ENCODE measurements at places on chromosomes 3 and 15.

GRCh38 chr3:43755516-43756200 is 64.9 kb downstream of the ABHD5 start:
- peak; percentile 30 for DNase-seq

DNA sequence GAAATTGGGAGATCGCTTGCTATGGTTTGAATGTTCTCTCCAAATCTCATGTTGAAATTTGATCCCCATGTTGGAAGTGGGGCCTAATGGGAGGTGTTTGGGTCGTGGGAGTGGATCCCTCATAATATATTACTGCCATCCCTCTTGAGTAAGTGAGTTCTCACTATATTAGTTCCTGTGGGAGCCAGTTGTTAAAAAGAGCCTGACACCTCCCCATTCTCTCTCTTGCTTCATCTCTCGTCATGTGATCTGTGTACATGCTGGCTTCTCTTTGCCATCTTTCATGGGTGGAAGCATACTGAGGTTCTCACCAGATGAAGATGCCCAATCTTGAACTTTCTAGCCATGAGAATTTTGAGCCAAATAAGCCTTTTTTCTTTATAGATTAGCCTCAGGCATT is 43.0 kb upstream of the IL20RB start:
- DNase-seq: no peak

DNA sequence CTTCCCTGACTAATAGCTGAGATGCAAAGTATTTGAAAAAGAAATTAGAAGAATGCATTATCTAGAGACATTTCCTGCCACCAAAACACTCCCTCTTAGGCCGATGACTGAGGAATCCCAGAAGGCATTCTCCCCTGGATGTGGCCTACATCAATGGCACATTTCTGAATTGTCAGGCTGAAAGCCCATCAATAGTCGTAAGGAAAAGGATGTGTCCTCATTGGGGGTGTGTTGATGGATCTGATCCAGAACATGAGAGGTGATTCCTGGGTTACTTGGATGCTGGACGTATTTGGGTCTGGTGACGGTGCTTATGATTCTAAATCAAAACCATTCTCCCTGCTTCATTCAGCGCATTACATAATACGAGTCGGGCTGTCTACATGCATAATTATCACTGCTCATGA is 216.9 kb upstream of the CDIN1 start:
- no peak for DNase-seq

DNA sequence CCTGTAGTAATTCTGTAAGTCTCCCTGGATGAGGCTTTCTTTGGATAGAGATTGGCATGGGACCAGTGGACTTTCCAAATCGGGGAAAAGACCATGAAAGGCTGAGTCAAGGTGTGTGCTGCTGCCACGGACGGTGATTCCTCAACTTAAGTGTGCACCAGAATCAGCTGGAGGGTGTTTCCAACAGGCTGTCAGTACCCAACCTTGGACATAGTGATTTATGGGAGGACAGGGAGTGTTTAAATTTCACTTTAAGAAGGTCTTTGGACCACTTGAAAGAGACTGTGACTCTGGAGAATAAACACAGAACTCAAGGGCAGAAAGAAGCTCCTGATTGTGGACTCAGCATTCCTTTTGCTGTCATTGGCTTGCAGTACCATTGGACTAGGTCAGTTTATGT is 20.4 kb upstream of the CHST2 start:
- no peak for DNase-seq

- no peak for DNase-seq
These were observed 534.4 kb downstream of the EPHB1 start for GRCh38 chr3:135329479-135329878.

GRCh38 chr3:28612232-28612631 is 263.6 kb upstream of the AZI2 start:
- DNase-seq: no peak

Data from CD8-positive, alpha-beta T cell (primary cell).